ENCODE measurements at places on chromosomes 3 and 15.

GRCh38 chr3:189324538-189325138 is 152.9 kb downstream of the TPRG1 start:
- no peak for DNase-seq

- DNase-seq: no peak
Measured at GRCh38 chr3:163664466-163664865, 1413.8 kb downstream of the SI start.

DNA sequence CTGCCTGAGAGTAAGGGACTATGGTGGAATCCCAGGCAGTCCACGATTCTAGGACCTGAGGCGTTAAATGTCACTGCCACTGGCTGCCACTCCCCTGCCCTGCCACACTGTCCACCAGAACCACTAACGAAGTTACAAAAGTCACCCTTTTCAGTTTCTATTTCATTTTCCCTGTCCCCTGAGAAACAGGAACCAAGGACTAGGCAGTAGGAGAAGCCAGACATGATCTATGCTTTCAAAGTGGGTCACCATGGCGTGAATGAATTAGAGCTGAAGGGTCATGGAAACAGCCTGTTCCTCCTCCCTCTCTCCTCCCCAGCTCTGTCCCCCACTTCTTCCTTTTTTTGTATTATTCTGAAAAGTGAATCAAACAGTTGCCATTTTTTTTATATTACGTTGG is 9.1 kb upstream of the ADPRH start:
- no peak for DNase-seq

- DNase-seq: no peak
Measured at GRCh38 chr3:45693941-45694521, 4.8 kb downstream of the SACM1L start.

GRCh38 chr3:41259449-41260062 is 60.3 kb downstream of the CTNNB1 start:
- DNase-seq: no peak

DNA sequence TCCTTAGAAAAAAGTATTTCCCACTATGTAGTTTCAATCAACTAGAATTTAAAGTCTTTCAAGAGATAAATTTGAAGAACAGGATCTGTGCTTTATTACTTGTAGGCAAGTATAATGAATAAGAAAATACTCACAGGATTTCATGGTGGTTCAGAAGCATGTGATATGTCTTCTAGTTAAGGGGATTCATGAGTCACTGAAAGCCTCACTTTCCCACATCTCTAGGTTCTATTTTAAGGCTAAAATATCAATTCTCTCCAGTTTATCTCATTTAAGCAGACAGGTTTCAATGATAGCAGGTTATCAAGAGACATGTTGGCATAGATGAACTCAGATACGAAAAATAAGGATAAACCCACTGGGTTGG is 437.8 kb upstream of the BCHE start:
- DNase-seq: no peak

DNA sequence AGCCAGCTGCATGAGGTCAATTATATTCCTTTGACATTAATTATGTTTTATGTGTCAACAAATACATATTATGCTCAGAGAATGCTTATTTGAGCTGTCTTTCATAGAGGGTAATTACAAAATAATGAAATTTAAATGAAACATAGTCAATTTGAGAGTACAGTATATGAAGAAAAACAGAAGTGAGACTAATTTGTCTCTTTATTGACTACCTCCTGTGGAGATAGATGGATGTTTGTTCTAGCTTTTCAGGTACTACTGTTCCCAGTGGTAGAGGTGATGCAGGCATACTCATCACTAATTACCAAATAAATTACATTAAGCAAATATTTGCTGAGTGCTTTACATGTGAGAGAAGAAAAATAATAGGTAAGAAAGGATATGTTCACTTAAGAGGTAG is 1129.6 kb downstream of the OTOL1 start:
- DNase-seq: no peak

GRCh38 chr3:125478326-125478725 is 41.7 kb downstream of the SNX4 start:
- DNase-seq: no peak

DNA sequence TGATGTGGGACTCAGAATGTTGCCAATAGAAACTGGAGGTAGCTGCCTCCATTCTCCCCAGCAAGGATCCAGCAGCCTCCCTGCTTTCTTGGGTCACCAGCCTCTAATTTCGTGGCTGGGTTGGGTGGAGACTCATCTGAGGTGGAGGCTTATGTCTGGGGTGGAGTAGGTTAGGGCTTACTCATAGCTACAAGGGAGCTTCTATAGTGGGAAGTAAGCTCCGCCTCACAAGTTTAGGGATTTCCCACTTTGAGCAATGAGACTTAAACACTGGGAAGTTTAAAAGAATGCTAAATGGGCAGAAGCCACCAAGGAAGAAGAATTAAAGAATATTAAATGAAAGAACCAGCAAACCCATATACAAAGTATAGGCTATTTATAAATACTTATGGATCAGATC is 63.8 kb downstream of the GJD2 start:
- DNase-seq: no peak

- no peak for DNase-seq
Measured at GRCh38 chr15:45439521-45440260, 61.3 kb upstream of the GATM start.

DNA sequence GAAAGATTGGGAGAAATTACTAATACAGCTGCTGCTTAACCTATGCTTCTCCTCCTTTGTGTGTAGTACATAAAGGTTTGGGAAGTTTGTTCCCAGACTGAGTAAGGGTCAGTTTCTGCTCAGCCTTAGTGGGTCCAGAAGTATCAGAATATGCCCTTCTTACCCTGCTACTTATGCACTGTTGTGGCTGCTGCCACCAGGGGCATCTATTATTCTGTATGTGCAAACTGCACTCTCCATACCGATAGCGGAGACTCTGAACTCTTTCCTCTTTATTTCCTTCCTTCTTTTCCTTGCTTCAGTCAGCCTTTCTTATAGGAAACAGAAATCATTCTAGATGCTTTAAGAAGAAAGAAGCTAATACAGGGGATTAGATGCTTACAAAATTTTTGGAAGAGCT is 4.0 kb downstream of the NEDD4 start:
- no peak for DNase-seq

- no peak for DNase-seq
Measured at GRCh38 chr3:125515421-125515820, 4.6 kb downstream of the SNX4 start.

- DNase-seq: no peak
Measured at GRCh38 chr15:78925076-78925624, 19.7 kb downstream of the CTSH start.

DNA sequence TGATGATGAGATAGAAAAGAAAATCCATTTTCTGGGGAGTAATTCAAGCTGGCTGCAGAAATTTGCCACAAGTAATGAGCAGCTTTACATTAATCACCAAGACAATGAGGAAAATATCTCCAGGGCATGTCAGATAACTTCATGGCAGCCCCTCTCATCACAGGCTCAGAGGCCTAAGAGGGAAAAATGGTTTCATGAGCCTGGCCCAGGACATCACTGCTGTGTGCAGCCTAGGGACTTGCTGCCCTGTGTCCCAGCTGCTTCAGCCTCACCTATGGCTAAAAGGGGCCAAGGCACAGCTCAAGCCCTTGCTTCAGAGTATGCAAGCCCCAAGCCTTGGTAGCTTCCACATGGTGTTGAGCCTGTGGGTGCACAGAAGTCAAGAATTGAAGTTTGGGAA is 161.7 kb downstream of the OPA1 start:
- DNase-seq: no peak

All from head of caudate nucleus (tissue), 42 donors.